Cerebellar cortex (tissue), 1 donor: ENCODE measurements at places on chromosomes 5 and 9.

DNA sequence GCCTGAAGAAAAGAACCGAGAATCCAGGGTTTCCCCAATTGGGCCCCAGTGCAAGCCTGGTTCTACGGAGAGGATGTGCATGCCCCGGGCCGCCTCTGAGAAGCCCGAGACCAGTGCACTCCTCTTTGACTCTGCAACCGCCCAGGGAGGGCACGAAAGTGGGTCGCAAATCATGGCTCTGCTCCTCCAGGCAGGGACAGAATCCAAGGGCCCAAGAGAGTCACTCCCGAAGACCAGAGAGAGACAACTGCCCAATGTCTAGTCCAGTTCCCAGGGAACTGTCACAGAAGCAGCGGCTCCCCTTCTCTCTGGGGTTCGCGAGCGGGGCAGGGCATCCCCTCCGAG lies 107.8 kb downstream of the PSD2 start:
- DNase-seq, result no peak

- DNase-seq, result peak; percentile 63
These were observed 79.3 kb downstream of the BRINP1 start for GRCh38 chr9:119289740-119290433.

DNA sequence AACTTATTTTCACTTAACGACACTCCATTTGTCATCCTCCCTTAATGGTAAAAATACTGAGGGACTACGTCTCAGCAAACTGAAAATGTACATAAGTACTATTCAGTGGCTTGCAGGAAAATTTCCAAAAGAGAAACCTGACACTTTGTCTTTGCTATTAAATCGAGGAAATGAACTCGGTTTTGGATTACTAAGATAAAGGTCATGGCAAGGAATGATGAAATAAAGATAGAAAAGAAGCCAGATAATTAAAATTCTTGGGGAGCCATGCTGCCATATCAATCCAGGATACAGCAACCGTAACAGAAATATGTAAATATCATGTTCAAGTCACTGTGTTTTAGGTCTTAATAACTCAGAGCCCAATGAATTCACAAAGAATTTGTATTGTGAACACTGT lies 647.8 kb downstream of the CDH9 start:
- no peak for DNase-seq

- peak; percentile 38 for DNase-seq
These were observed 470 bp downstream of the BAG1 start for GRCh38 chr9:33264003-33264472.
